Astrocyte (in vitro differentiated cells and primary cell): ENCODE measurements at places on chromosomes 2 and 18. TPM values are rescaled to one million over a fixed set of nuclear protein-coding genes. Genes with fewer than 3 reads are reported as not detected.

GATA6 gene
- 9.4 and 10.9 TPM in 2 replicates for total RNA-seq

DNA sequence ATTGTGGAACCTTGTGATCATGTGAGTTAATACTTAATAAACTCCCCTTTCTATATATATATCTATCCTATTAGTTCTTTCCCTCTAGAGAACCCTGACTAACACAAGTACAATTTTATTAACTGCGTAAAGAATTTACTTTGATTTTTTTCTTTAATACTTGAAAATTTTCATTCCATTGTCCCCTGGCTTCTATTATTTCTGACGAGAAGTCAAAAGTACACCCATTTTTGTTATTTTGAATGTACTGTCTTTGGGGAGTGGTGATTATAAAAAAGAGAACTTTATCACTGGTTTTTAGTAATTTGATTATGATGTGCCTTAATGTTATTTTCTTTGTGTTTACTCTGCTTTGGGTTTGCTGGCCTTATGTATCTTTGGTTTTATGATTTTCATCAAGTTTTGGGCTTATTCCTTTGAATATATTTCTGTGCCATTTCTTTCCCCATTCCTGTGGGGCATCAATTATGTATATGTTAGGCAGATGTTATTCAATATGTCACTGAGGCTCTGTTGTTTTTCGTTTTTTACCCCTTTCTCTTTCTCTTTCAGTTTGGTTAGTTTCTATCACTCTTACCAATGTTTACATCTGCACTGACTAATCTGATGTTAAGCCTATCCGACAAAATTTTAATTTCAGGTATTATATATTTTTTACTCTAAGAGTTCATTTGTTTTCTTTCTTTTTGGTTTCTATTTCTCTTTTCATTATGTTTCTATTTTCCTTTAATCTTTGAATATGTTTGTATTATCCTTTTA, 271.4 kb downstream of the CAMKMT start:
- no peak for DNase-seq

DNA sequence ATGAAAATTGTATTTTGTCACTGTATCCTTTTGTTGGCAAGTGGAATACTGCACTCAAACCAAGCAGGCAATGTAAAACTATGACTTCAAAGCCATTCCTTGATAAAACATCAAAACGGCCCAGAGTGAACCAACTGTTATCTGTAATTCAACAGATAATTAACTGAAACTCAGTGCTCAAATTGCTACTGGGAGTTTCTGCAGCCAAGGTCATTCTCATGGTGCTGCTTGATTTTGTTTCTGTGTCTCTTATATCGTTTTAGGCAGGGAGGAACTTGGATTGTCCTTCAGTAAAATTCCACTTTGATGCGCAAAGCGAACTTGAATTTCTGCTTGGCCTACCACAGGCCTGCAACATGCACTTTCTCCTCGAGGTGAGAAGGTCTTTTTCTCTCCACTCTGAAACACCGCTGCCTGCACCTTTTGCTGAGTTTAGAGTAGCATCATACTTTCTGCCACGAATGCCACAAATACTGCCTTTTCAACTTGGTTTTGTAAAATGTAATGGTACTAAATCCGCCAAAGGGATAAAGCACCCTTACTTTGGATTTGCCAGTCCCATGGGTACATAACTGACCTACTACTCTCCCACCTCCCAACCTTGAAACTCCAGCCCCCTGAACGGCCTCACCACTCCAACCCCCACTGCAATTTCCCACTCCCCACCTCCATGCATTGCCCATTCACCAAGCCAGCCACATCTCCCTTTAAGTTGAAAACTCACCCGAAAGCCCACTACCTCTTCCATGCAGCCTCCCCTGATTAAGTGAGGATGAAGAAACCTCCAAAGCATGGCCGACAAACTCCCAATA, 204.7 kb downstream of the TGIF1 start:
- no peak for DNase-seq

GRCh38 chr18:43863180-43863579, 585.9 kb upstream of the SYT4 start:
- no peak for DNase-seq

GRCh38 chr2:97688062-97688827, 18.7 kb downstream of the C2orf92 start:
- DNase-seq, result no peak

GRCh38 chr2:217887841-217888701, 114.7 kb downstream of the TNS1 start:
- peak; percentile 41 for DNase-seq

GRCh38 chr2:39432701-39433100, 4.4 kb downstream of the MAP4K3 start:
- DNase-seq, result no peak

SMARCAL1 gene
- total RNA-seq, result 35.2 and 37.6 TPM in 2 replicates

RUFY4 gene
- total RNA-seq, result not detected in 2 replicates

- DNase-seq, result no peak
Observed at GRCh38 chr2:170098626-170099312, 79.2 kb upstream of the MYO3B start.

- peak; percentile 31 for DNase-seq
Observed at GRCh38 chr18:46322411-46322891, 218.3 kb downstream of the HAUS1 start.

GRCh38 chr18:34871435-34871834, 161.3 kb downstream of the DTNA start:
- no peak for DNase-seq

GRCh38 chr2:200131307-200131706, 175.2 kb upstream of the SPATS2L start:
- DNase-seq, result peak; percentile 39

EPB41L3 gene
- total RNA-seq, result 92.3 and 97.0 TPM in 2 replicates

DSC1 gene
- total RNA-seq, result 0.18 and 0.43 TPM in 2 replicates

DNA sequence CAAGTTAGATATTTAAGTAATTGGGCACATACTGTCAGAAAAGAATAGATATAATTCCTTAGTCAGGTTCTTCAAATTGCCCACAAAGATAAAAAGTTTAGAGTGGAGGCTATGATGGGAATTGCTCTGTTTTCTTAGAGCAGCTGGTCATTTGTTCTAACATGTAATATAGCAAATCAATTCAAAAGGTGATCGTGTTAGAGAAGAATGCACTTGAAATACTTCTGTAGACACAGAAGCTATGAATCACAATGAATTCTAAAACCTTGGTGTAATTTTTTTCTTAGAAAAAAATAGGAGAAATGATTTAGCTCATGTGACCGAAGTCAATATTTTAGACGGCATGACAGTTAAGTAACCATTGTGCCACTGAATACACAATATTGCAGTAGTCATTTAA, 918.1 kb upstream of the LRATD1 start:
- peak; percentile 29 for DNase-seq

DNA sequence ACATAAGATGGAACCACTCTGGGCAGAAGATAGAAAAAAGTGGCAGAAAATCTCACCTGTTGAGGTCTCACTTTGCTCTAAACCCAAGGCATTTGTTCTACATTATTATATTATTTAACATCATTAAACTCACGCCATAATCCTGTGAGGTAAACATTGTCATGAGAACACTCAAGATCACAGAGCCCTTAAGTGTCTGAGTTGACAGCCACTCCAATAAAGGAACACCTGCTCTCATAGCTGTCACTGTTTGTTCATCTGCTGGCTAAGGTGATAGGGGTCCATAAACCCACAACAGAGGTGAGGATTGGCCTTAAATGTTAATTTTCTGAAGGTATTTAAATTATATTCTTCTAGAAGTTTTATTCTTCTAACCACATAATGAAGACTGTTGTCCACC, 439.7 kb downstream of the RIT2 start:
- DNase-seq, result no peak

LOXHD1 gene
- not detected in 2 replicates for total RNA-seq

- peak; percentile 76 for DNase-seq
Observed at GRCh38 chr2:157784169-157784822, 91.8 kb downstream of the ACVR1 start.

DNA sequence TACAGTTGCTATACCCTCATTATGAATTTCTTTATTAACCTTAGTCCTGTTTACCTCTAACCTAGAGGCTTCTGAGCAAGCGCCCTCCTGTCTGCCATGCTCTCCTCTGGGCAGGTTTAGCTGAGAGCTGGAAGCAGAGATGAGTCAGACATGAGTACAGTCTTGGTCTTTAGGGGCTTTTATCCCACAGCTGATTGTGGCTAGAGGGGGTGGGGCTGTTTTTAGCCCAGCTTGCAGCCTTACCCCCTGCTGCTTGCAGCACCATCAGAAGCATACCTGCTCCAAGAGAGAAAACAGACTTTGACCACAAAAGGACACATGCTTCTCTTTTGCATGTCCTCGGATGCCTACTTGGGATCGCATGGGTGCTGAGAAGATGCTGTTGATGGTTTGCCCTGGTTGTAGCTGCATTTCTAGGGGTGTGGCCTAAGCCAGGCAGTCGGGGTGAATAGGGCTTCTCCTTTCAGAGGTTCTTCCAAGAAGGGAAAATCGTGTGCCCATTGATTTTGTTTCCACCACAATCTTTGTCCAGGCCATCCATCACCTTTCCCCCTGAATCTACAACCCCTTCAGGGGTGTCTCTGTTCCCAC, 115.0 kb upstream of the LGALSL start:
- DNase-seq, result peak; percentile 42

GRCh38 chr2:132969371-132969985, 299.5 kb upstream of the LYPD1 start:
- DNase-seq, result no peak

DNA sequence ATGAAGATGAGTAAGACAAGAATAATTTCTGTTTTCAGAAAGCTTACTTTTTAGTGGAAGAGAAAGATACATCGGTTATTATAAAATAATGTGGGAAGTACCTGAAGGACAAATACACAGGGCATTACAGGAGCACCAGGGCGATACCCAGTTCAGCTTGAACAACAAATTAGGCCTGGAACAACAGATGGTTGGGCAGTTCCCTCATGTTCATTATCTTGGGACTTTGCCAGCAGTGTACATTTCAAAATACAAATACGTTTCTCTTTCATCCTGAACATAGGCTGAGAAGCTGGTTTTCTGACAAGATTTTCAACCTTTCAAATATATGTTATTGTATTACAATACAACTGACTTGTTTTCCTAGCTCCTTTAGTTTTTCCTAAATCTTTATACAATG, 79.6 kb downstream of the TGIF1 start:
- no peak for DNase-seq

- no peak for DNase-seq
Observed at GRCh38 chr18:8006979-8007378, 439.9 kb downstream of the PTPRM start.

AQP12A gene
- not detected in 2 replicates for total RNA-seq

DNA sequence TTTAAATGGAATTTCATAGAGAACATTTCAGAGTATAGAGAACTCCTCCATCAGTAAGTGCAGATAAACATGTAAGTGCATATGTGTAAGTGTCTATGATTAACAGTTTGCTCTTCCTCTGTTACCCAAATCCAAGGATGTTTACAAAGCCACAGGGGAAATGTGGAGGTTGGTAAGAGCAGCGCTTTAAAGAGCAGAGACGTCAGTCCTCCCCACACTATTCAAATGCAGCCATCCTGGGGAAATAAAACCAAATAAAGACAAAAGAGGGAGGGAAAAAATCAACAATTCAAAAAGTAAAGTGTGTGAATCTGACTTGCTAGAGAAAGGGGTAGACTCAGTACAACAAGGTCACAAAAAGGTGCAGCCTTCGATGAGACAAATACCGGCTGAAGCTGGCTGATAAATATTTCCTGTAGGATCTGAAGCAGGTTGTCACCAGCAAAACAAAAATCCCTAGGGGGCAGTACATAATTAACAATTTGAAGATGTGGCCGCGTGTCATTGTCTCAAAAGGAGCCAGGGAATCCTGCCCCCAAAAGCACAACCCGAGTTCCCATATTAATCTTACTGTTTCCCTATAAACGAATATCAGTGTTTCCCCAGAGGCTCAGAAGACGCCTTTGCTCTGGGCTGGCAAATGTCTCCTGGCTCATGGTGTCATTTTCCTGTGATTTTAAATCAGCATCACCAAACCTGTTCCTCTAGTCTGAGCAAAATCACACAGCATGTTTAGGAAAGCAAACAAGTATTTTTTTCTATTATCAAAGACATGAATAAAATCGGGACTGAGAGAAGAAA, 216.5 kb downstream of the CDCA7 start:
- DNase-seq, result no peak

DNA sequence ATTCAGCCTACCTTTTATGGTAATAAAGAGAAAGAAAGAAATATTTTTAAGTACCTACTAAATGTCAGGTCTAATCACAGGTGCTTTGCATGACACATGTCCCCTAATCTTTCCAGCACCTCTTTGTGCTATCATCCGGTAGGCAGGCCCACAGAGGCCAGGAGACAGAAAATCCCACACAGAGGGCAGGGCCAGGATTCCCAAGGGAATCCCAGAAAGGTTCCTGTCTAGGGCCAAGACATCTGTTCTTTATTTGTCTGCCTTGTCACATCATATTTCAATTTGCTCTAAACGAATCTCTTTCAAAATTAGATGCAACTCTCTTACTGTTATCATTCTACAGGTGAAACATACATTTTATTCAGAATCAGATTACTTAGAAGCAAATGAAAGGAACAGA, 676.1 kb upstream of the GYPC start:
- DNase-seq, result no peak

GRCh38 chr2:219042750-219043149, 1.4 kb upstream of the CFAP65 start:
- DNase-seq, result no peak

PIKFYVE gene
- 29.8 and 32.2 TPM in 2 replicates for total RNA-seq

DNA sequence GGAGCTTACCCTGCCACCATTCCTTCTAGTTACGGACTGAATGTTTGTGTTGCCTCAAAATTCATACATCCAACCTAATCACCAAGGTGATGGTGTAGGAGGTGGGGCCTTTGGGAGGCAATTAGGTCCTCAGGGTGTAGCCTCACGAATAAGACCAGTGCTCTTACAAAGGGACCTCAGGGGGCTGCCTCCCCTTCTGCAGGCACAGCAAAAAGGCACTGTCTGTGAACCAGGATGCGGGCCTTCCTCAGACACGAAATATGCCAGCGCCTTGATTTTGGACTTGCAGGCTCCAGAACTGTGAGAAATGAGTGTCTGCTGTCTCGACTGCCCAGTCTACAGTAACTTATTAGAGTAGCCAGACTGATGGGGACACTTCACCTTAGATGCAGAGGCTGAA, 150.4 kb upstream of the HDAC4 start:
- no peak for DNase-seq

DNA sequence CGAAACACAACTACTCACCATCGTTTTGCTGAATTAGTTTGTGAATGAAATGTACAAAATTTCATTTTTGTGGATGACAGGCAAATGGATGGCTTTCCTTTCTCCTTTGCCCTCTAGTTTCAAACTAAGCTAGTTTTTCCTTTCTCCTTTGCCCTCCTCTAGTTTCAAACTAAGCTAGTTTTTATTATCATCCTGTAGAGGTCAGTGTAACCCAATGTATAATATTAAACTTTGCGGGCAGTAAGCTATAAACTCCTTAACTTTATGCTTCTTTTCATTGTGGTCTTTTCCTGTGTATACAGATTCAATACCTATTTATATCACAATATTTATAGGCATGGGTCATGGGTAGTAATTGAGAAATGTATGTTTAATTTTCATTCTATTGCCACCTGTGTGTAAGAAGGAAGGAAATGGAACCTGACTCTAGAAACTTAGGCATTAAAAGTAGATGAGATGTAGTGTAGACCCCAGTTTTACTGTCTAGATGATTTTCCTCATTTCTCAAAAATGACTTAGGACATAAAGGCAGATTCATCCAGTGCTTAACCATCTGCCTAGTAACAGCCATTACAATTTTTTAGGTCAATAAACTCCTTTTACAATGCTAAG, 58.1 kb downstream of the MAP3K19 start:
- peak; percentile 10 for DNase-seq

TGFA gene
- total RNA-seq, result 0.55 and 1.4 TPM in 2 replicates

GRCh38 chr2:108612153-108612513, 77.9 kb downstream of the LIMS1 start:
- peak; percentile 60 for DNase-seq

GRCh38 chr2:149990965-149991364, 403.4 kb upstream of the MMADHC start:
- DNase-seq, result no peak
